ENCODE measurements at places on chromosomes 1 and 21. TPM values are rescaled to one million over a fixed set of nuclear protein-coding genes. Genes with fewer than 3 reads are reported as not detected.
A peak's percentile ranks its signal among the peaks of the same experiment; 100 is the strongest.

DNA sequence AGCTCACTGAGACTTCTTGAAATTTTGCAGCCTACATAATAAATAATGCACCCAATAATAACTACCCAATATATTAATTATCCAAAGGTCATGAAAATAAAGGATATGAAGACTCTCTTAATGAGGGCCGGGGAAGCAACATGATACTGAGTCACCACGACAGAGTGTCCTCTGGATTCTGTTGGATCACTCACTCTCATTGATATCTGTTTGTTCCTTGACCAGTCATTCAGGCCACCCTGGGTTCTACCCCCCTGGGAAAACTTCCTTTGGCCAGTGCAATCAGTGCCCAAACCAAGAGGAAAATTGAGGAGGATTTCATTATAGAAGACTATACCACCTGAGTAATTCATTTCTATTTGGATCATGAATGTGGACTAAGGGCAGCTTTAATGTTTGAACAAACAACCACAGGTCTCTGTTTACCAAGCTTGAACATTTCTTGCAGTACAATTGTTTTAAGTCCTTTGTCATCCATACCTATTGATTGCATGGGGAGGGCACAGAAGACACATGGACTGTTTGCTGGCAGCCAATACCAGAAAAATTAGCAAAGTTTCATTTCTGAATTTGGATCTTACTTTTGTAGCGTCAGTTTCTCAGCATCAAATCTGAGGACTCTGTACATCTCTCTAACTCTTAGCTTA lies 137.2 kb upstream of the FGGY start:
- H3K4me1 ChIP-seq = no peaks in the 10 kb centered on the region
- DNase-seq = no peak
- peaks cover 4% of the 10 kb centered on the region for H3K27me3 ChIP-seq
- no peak overlapping the region for H3K27ac ChIP-seq
- H3K36me3 ChIP-seq = peaks cover 1% of the 10 kb centered on the region

GRCh38 chr1:27597516-27598294 lies 6.2 kb downstream of the AHDC1 start:
- H3K27me3 ChIP-seq = no peaks in the 10 kb centered on the region
- no peak overlapping the region for H3K27ac ChIP-seq
- peak overlapping the region; percentile 25 for H3K4me3 ChIP-seq
- no peak for DNase-seq
- no peaks in the 10 kb centered on the region for H3K36me3 ChIP-seq

GRCh38 chr1:8554956-8555534 lies 237.1 kb downstream of the SLC45A1 start:
- no peaks in the 10 kb centered on the region for H3K27me3 ChIP-seq
- H3K27ac ChIP-seq = peak overlapping the region; percentile 34
- DNase-seq = no peak
- H3K4me3 ChIP-seq = no peak overlapping the region
- peaks cover 39% of the 10 kb centered on the region for H3K4me1 ChIP-seq
- peaks cover 15% of the 10 kb centered on the region for H3K36me3 ChIP-seq

DNA sequence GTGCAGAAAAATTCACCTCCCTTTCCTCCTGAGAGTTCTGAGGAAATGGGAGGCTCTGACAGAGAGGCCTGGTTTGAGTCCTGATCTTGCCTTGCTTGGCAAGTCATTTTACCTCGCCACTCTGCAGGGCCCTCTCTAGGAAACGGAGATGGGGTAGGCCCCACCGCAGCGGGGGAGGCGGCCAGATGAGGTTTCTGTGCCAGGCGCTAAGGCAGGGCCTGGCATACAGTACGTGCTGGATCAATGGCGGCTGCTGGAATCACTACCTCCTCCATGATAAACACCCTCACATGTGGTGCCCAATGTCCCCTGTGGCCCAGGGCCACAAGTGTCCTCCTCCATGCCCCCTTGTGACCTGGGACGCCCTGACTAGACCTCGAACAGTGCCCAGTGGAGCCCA lies 499 bp upstream of the PLEKHG5 start:
- no peaks in the 10 kb centered on the region for H3K36me3 ChIP-seq
- H3K27me3 ChIP-seq = peaks cover 5% of the 10 kb centered on the region
- H3K4me1 ChIP-seq = peaks cover 19% of the 10 kb centered on the region
- DNase-seq = no peak
- peak overlapping the region; percentile 82 for H3K4me3 ChIP-seq

DNA sequence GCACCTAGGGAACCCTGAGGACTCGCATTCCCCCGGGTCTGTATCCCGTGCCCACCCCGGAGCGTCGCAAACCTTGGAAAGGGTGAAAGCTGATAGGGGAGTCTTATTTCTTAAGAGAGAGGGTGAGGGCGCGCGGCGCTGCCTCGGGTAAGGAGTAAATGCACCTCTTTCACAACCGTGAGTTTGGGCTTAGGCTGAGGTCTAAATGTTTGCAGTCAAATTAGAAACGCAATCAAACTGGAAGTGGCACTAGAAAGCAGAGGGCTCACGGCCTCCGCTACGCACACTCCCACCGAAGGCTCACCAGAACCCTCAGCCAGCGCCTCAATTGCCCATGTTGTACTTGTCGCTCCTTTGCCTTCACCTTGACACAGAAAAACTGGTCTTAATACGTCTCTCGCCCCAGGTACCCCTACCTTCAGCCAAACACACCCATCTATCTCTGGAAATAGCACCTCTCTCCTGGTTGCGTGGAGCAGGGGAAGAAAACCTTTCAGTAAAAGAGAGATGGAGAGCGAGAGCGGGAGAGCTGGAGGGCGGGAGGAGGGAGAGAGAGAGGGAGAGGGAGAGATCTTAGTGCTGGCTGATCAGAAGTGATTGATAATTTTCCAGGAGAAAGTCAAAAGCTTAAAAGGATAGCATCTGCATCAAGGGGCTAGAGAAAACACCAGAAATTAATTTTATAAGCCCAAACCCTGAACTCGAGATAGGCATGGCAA lies 1.7 kb upstream of the HLX start:
- DNase-seq = no peak
- H3K27me3 ChIP-seq = peaks cover 93% of the 10 kb centered on the region
- no peak overlapping the region for H3K27ac ChIP-seq

The PDC gene
- total RNA-seq = not detected
